ENCODE measurements at places on chromosomes 5 and 9.

GRCh38 chr9:115000217-115000639 lies 69.8 kb upstream of the TNFSF8 start:
- DNase-seq, result no peak

DNA sequence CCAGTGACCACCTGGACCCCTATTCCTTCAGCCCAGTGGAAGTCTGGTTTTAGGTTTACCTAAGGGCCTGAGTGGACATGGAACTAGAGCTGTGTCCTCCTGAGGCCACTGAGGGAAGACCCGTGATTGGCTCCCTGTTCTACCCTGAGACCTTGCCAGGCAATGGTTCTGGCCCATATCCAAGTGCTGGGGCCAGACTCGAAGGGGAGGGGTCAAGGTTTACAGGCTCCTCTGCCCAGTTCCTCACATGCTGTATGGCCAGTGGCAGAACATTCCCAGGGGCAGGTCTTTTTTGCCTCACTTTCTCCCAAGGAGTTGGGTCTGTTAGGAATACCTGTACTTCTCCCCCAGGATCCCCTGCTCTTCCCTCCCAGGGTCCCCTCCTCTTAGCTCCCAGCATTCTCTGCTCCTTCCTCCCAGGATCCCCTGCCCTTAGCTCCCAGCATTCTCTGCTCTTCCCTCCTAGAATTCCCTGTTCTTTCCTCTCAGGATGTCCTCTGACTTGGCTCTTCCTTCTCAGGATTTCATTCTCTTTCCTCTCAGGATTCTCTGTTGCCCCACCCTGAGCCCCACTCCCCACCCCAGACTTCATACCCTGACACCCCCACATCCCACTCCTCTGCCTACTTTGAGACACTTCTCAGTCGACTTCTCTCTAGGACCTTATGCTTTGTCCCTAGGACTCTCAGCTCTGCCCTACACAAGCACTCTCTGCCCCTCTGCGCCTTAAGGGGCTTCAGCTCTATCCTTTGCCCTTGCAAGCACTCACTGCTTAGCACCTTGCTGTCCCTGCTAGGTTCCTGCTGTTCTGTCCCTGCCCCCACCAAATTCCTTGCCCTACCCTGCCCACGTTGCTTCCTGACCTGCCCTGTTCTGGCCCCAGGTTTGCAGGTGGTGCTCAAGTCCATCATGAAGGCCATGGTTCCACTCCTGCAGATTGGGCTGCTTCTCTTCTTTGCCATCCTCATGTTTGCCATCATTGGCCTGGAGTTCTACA lies 36.5 kb downstream of the CACNA1B start:
- DNase-seq, result no peak

DNA sequence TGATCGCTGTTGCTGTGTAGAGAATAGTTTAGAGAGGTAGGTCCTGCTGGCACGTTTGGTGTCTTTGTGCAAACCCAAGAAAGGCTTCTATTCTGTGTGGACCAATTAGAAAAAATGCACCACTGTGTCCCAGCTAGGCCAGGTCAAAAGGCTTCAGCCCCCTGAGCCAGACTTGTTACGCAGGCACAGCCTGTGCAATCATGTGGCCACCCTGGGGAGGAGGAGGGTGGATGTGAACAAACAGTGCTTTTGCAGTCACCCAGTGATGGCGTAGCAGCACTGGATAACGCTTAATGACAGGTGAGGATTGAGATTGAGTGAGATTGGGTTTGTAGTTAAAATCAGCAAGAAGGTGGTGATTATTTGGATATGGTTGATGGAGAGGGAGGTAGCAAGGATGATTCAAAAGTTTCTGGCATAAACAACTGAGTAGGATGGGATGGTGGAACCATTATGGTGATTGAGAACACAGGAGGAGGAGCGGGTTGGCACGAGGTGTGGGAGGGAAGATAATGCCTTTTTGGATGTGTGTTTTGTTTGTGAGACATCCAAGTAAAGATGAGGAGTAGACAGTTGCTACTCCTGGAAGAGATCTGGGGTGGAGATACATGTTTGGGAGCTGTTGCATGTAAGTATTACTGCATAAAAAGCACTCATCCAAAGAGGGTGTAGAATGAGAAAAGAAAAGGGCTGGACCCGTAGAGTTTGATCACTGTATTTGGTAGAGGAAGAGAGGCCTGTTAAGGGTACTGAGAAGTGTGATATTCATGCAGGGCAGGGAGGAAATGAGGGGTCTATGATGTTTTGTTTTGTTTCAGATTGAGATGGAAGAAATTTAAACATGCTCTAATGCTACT lies 6.7 kb downstream of the GCNT1 start:
- no peak for DNase-seq

DNA sequence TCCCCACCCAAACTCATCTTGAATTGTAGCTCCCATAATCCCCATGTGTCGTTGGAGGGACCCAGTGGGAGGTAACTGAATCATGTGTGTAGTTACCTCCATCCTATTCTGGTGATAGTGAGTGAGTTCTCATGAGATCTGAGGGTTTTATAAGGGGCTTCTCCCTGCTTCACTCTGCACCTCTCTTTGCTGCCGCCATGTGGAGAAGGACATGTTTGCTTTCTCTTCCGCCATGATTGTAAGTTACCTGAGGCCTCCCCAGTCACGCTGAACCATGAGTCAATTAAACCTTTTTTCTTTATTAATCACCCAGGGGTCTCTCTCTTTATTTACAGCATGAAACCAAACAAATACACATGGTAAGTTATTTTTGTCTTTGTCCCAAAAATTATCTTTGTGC lies 726.1 kb downstream of the CDH18 start:
- no peak for DNase-seq

DNA sequence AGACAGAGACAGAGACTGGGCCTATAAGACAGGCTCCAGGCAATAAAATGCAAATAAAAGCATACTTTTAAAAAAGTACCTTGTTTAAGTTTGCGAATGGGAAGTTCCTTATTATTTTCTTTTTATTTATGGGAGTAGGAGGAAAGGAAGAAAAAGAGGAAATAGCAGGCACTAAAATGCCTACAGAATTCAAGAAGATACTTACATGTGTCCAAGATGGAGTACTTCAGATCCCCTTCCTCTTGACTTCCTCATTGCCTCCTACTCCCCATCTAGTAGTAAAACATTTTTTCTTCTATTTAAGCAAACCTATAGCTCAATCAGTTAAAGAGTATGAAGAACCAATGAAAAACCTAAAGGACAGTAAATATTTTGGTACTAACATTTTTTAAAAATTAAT lies 24.8 kb downstream of the GKAP1 start:
- no peak for DNase-seq

- no peak for DNase-seq
These were observed 35.1 kb downstream of the CDH10 start for GRCh38 chr5:24609706-24610105.

- no peak for DNase-seq
These were observed 24.9 kb downstream of the IPPK start for GRCh38 chr9:92645041-92645440.

DNA sequence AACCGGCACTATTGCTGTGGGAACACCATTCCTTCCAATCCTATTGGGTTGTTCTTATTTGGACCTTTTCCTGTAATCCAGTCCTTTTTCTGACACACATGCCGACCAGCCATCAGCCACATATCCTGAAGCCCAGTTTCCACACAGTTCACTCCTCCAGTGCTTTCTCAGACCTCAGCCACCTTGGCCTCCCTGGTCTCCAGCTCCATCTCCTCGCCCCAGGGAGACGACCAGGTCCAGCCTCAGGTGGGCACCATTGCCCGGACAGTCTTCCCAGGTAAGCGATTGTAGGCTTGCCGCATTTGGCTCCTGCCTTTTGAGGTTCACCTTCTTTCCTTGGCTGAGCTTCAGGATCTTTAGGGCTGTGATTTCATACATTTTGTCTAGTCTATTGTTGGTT lies 15.2 kb upstream of the TERT start:
- no peak for DNase-seq
